ENCODE measurements at places on chromosomes 12 and 14.

GRCh38 chr12:70627677-70628076 lies 9.6 kb downstream of the PTPRB start:
- no peak for DNase-seq

- DNase-seq: no peak
Measured at GRCh38 chr12:7143564-7143963, 13.4 kb downstream of the CLSTN3 start.

- no peak for DNase-seq
Measured at GRCh38 chr12:6065131-6065862, 59.2 kb downstream of the VWF start.

GRCh38 chr12:42236017-42236416 lies 2.0 kb downstream of the YAF2 start:
- no peak for DNase-seq

DNA sequence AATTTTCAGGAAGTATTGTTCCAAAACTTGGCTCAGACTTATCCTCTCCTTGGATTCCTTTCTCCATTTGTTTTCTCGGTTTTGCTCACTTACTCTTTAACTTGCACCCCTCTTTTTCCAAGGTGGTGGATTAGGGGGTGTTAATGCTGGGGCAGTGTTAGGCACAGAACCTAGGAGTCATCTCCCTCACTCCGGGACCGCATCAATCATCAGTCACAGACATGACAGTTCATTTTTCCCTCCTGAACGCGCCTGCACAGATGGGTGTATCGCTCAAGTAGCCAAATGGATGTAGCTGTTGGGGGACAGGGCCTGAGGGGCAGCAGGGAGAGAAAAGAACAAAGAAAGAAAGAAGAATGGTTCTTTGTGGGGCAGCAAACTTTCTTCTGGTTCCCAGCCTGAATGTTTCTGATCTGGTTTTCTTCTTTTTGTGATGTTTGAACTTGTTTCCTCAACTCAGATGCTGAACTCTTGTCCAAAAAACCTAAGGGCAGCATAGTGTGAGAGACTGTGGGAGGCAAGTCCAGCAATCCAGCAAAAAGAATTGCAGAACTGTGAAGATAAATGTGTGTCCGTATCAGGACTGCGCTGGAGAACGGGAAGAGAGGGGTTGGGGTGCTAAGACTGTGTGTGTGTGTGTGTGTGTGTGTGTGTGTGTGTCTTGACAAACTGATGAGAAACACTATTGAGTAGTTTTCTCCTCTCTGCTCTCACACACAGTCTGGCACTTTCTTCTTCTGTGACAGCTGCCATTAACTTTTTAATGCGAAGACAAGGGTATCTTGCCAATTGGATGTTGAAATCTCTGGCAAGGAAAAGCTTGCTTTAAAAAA lies 131.1 kb downstream of the FBXL14 start:
- DNase-seq: no peak

- DNase-seq: no peak
Measured at GRCh38 chr12:67827820-67828383, 161.3 kb upstream of the IFNG-AS1 start.

All from CD14-positive monocyte (primary cell).